Melanocyte of skin (primary cell): ENCODE measurements at places on chromosomes 2 and 18. TPM values are rescaled to one million over a fixed set of nuclear protein-coding genes. Genes with fewer than 3 reads are reported as not detected.

DOK1 gene
- 2.8 and 4.0 TPM in 2 replicates for total RNA-seq

SKA1 gene
- total RNA-seq = 27.6 and 29.0 TPM in 2 replicates

UGT1A4 gene
- not detected in 2 replicates for total RNA-seq

SLC23A3 gene
- total RNA-seq = 1.00 and 1.9 TPM in 2 replicates

REEP1 gene
- not detected in 2 replicates for total RNA-seq
